ENCODE measurements at places on chromosomes 3 and 15.
A peak's percentile ranks its signal among the peaks of the same experiment; 100 is the strongest.

DNA sequence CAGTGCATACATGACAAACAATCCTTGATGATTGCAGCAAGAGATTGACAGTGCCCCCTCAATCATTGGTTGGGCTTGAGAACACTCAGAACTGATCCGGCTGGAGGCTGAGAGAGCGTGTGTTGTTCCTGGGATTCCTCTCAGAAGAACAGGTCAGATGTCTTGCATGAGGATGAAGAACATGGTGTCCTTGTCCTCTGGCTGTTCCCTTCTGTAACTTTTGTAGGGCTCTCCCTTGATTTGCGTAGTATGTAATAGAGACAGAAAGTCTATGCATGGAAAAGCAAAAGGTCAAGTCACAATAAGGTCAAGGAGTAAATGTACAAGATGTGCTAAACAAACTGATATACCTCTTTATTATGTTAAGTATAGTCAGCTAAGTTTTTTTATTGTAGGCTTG, 8.2 kb downstream of the CHST2 start:
- no peak for DNase-seq

GRCh38 chr15:70154718-70155347, 57.1 kb upstream of the TLE3 start:
- no peak for DNase-seq

DNA sequence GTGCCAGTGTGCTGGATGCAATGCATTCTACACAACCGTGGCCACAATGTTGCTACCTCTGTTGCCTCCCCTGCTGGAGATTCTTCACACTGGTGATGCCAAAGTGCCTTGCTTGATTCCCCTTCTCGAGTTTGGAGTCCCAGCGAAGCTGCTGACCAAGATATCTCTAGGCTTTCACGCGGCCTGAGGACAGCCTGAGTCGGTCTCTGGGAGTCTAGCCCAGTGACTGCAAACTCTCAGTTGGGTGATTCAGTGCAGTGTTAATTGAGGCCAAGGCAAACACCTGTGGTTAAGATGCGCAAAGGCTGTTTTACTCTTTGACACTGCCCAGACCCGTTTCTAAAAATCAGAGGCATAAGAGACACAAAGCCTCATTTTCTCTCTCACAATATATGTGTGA, 434.4 kb downstream of the NR2F2 start:
- no peak for DNase-seq

DNA sequence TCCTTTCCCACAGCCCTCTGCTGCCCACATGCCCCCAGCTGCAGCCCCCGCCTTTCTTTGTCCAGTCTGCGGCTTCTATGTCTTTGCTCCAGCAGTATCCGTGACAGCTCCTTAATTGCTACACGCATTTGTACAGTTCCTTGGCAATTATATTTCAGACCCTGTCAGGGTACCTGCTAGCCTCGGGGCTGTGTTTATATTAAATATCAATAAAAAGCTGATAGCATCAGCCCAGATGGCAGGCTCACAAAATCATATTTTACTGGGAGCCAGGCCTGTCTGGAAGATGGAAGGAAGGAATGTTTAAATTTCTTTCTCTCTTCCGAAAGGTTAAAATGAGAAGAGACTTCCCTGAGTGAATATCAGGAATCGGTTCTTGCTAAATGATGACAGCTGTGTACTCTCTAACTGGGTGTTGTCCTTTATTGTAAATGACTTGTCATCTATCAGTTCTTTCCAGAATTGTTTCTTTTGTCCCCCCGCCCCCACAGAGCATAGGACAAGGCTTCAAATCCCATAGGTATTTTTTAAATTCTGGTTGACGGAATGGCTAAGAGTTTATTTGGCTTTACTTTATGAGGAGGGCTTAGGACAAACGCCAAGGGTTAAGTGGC, 378.1 kb downstream of the LRTM1 start:
- DNase-seq = no peak

DNA sequence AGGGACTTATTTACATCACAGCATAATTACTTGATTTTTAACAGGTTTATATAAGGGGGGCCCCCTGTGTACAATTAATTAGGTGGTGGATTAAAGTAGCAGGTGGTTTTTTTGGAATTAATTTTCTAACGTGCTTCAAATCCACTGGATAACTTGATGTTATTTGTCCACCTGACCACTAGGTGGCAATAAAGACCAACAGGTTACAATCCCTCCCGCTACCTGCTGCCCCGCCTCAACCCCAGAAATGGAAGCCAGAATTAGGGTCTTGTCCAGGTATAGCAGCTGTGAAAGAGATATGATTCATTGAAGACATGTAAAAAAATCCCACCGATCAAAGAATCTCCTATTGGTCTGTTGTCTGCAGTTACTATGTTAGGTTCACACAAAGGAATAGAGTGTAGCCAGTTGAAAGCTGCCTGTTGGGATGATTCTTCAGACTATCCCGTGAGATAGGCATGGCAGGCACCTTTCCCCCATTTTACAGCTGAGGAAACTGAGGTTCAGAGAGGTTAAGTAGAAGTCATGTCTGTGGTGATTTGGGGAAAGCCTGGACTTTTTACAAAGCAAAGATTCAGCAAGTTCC, 44.0 kb downstream of the MFSD1 start:
- DNase-seq = peak; percentile 30

- peak; percentile 23 for DNase-seq
Observed at GRCh38 chr3:177640319-177640965, 443.2 kb upstream of the TBL1XR1 start.

DNA sequence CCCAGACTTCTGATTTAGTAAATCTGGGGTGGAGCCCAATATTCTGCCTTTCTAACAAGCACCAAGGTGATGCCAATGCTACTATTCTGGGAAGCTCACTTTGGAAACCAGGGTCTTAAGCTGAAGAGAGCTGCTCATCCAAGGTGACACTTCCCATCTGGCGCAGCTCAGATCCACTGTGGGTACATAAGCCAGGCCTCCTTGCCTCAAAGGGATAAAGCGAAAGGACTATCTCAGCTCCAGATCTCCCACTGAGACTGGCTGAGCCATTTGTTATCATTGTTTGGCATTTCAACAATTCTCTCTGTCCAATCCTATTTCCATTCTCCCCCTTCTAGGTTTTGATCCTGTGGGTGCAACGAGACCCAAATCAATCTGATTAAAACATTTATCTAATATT, 323.8 kb downstream of the GBE1 start:
- DNase-seq = no peak

- no peak for DNase-seq
Observed at GRCh38 chr15:50485389-50485788, 61.1 kb downstream of the USP50 start.

DNA sequence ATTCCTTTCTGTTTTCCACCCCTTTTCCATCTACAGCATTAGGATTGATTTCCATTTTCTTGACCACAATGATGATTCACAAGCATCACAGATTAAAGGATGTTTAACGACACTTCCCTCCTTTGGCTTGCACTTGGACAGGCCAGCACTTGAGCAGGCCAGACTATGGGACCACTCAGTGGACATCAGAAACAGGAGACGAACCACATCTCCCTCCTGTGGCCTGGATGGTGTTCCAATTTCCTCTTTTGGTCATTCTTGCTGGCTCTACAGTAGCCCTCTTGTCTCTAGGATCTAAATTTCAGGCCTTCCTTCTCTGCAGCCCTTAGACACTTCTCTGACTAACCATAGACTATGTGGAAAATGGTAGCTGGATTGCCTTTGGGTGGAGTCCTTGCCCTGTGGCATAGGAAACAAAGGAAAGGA, 78.8 kb upstream of the BOC start:
- peak; percentile 84 for DNase-seq

- no peak for DNase-seq
Observed at GRCh38 chr3:108564564-108564963, 24.7 kb downstream of the CIP2A start.

- DNase-seq = no peak
Observed at GRCh38 chr15:60214201-60214600, 183.6 kb downstream of the ANXA2 start.

- no peak for DNase-seq
Observed at GRCh38 chr3:47974974-47975470, 41.2 kb downstream of the MAP4 start.

DNA sequence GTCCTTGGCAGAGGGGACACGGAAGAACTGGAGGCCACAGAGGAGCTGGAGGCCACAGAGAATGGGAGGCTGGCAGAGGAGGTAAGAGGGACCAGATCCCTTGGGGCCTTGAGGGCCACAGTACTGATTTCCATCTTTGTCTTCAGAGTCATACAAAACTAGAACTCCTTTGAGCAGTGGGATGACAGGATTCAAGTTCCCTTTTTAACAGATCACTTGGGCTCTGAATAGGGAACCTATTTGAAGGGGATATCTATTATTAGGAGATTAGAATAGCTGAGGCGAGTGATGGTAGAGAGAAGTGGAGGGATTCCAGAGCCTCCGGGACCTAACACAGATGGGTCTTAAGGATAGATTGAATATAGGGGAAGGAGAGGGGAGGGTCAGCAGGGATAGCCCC, 55.7 kb downstream of the OXNAD1 start:
- no peak for DNase-seq

All from LHCN-M2 (cell line).